ENCODE measurements at places on chromosomes 13 and 19. TPM values are rescaled to one million over a fixed set of nuclear protein-coding genes. Genes with fewer than 3 reads are reported as not detected.

DNA sequence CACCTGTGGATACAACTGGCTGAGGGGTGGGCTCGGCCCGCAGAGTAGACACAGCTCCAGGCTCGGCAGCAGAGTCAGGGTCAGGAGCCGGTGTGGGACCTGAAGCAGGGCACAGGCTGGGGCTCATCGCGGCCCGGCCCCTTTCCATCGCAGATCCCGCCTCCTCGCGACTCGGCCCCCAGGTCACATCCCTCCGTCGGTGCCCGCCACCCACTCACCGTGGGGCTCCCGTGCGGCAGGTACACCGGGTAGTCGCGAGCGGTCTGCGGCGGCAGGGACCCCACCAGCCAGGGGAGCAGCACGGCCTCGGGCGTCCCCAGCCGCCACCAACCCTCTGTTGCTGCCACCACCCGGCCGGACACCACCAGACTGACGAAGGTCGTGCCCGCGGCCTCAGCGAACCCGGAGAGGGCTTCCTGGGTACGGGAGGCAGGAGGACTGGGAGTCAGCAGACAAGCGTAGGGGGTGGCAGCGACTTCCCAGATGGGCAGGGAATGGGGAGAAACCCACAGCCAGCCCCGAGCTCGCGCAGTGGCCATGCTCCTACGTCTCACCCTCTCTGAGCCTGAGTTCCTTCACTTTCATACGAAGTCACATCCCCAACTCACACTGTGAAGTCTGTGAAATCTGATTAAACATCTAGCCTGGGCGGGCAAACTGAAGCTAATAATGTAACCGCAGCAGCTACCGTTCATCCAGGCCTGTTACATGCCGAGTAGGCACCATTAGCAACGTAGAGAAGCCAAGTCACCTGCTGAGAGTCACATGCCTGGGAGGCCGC is 3.7 kb downstream of the FUZ start:
- peak; percentile 57 for DNase-seq

GRCh38 chr13:112791663-112792440 is 102.0 kb downstream of the ATP11A start:
- no peak for DNase-seq

The C19orf85 gene
- total RNA-seq: not detected

DNA sequence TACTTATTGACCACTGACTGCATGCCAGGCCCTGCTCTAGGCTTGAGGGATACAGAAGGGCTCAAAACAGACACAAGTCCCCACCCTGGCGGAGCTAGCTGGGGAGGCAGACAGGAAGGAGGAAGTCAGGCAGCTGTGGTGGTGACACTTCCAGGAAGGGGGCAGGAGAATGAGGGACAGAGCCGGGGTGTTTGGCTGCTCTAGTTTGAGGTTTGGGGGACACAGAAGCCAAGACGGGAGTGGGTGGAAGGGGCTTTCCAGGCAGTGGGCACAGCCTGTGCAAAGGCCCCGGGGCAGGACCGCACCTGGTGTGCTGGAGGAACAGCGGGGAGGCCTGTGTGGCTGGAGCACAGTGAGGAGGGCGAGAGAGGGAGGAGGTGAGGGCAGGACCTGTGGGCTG is 4.0 kb downstream of the MRPL54 start:
- no peak for DNase-seq

DNA sequence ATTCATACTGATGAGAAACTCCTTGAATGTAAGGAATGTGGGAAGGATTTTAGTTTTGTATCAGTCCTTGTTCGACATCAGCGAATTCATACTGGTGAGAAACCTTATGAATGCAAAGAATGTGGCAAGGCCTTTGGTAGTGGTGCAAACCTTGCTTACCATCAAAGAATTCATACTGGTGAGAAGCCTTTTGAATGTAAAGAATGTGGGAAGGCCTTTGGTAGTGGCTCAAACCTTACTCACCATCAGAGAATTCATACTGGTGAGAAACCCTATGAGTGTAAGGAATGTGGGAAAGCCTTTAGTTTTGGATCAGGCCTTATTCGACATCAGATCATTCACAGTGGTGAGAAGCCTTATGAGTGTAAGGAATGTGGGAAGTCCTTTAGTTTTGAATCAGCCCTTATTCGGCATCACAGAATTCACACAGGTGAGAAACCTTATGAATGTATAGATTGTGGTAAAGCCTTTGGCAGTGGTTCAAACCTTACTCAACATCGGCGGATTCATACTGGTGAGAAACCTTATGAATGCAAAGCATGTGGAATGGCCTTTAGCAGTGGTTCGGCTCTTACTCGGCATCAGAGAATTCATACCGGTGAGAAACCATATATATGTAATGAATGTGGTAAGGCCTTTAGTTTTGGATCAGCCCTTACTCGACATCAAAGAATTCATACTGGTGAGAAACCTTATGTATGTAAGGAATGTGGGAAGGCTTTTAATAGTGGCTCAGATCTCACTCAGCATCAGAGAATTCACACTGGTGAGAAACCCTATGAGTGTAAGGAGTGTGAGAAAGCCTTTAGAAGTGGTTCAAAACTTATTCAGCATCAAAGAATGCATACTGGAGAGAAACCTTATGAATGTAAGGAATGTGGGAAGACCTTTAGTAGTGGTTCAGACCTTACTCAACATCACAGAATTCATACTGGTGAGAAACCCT is 26.6 kb downstream of the ZNF345 start:
- DNase-seq: no peak

DNA sequence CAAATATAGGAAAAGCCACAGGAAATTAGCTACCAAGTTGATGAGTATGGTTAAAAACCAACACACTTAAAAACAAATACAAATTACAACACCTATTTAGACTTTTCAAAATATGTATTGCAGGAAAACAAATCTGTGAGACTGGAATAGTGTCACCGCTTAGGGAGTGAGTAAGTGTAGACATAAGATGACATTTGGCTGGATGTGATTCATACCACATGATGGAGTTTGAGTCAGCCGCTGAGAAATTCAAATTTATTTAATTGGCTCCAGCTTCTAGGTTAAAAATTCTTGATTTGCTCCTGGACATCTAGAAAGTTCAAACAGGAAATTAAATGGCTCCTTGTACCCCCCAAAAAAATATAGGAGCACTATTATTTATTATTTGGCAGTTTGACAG is 531.7 kb downstream of the SLITRK1 start:
- no peak for DNase-seq

The EEF2 gene
- 3,106 TPM for total RNA-seq

DNA sequence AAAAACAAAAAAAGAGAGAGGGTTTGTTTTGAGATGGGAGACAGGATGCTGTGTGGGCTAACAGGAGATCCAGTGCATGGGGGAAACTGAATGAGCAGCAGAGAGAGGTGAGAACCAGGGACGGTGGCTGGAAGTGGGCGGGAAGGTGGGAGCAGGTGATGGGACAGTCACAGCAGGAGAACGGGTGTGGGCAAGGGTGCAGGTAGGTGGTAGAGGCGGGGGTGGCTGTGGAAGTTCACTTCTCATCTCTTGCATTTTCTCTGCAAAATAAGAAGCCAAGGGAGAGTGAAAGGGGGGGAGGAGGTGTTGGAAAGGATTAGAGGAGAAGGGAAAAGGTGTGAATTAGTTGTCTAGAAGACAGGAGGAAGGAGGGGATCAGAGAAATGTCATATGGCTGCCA is 21.9 kb downstream of the FBXO17 start:
- no peak for DNase-seq

DNA sequence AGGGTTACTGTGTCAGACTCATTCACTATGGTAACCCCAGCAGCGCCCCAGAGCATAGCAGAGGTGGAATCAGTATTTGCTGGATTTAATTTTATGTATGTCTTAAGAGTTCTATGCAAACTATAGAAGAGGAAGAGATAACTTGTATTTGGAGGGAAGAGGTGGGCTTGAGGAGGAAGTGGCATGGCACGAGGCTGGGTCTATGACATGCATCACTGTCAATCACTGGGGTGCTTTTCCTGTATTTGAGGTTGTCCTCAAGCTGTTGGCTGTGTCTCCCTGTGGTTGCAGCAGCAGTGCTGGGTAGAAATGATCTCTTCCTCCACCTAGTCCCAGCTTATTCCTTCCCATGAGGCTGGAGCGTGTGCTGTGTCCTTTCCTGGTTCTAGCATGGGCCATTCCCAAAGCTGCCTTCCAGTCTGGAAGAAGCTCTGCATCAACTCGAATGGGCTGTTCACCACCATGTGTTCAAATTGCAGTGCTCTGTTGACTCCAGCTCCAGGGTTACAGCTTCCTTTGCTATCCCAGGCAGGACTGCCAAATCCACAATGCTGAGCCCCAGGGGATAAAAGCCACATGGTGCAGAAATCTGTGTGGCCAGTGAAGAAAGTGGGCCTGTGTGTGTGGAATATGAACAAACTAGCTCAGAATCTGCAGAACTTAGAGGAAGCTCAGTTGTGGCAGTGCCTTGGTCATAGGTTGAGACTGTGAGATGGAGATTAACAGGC is 73.1 kb upstream of the MTIF3 start:
- no peak for DNase-seq

DNA sequence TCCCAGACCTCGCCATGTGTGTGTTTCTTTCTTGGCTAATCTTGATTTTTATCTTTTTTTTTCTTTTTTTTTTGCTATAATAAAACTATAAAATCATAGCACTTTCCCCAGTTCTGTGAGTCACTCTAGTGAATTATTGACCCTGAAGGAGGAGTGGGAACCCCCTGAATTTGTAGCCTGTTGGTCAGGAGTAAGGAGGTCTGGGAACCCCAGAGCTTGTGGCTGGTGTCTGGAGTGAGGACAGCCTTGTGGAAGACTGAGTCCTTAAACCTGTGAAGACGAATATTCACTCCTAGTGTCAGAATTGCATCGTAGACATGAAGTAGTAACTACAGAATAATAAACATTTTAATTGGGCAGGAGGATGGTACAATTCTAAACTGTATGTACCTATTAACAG is 7.4 kb downstream of the EID2B start:
- no peak for DNase-seq

GRCh38 chr13:73717632-73718031 is 416.6 kb downstream of the KLF12 start:
- DNase-seq: no peak

The ZNF829 gene
- total RNA-seq: 7.7 TPM

The ODAD3 gene
- total RNA-seq: 0.11 TPM

GRCh38 chr19:33055718-33056117 is 9.0 kb downstream of the RHPN2 start:
- no peak for DNase-seq

DNA sequence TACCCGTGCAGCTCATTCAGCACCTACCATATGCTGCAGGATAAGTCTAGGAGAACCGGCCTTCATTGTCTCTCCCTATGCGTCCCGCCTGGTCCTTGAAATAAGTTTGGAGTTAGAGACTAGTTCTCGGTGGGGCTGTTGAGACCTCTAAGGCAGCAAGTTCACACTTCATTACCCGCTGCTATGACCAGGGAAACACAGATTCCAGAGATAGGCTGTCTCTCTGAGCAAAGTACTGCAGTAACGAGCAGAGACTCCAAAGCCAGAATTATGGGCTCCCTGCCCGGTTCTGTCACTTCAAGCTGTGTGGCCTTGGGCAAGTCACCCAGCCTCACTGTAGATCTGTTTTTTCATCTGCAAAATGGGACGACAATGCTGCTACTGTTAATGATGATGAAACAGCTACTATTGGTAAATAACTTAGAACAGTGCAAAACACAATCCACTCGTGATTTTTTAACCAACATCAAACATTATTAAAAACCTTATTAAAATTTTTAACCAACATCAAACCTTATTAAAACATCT is 184.1 kb downstream of the USP12 start:
- no peak for DNase-seq

DNA sequence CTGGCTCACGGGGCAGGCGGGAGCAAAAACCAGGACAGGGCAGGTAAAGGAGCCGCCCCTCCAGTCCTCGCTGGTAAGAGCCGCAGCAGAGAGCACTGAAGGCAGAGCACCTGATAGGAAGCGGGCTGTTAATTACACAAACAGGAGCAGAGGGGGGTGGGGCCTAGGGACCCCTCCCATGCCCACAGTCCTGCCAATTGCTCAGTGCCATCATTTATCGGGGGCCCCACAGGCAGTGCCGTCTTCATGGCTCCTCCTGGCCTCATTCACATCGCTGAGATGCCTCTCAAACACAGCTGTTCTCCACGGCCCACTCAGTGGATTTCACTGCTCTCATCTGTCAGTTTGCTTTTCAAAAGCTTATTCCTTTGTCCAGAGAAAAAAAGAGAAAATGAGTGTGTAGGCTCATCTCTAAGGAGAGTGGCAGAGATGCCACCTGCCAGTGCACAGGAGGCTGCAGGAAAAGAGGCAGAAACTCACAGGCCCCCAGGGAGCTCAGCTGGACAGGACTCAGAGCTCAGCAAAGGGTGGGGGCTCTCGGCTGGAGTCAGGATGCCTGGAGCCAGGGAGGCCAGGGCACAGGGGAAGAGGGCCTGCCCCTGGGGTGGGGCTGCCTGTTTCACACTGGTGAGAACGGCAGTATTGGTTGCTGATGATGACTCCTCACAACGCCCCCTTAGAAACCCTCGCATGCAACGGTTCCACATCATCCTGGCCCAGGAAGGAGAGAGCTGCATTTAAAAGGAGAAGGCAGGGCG is 174.6 kb downstream of the COL4A1 start:
- no peak for DNase-seq

The ECSIT gene
- 61.0 TPM for total RNA-seq

The CEACAM6 gene
- not detected for total RNA-seq

Data from CD8-positive, alpha-beta memory T cell (primary cell).